ENCODE measurements at places on chromosomes 4 and X. TPM values are rescaled to one million over a fixed set of nuclear protein-coding genes. Genes with fewer than 3 reads are reported as not detected.
A peak's percentile ranks its signal among the peaks of the same experiment; 100 is the strongest.

The TXK gene
- 0.18 TPM for polyA plus RNA-seq

The MAOB gene
- polyA plus RNA-seq: 0.98 TPM

The COL25A1 gene
- 6.4 TPM for polyA plus RNA-seq

The EGFL6 gene
- polyA plus RNA-seq: 88.1 TPM

The AMOT gene
- polyA plus RNA-seq: 30.6 TPM

The NR3C2 gene
- polyA plus RNA-seq: 9.2 TPM

GRCh38 chr4:172982151-172982590 is 186.4 kb upstream of the GALNT7 start:
- DNase-seq: no peak

DNA sequence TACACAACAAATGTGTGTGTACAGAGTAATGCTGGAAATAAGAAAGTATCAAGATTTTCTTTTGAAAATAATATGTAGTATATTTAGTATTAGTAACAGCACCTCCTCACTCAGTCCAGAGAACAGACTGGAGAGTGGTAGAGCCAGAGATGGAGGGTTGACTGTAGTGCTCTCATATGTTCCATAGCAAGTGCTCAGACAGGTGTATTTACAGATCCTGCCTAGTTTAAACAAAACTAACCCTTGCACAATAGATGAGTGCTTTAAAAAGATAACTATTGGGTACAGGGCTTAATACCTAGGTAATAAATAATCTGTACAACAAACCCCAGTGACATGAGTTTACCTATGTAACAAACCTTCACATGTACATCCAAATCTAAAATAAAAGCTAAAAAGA is 381.0 kb upstream of the EMCN start:
- no peak for DNase-seq

DNA sequence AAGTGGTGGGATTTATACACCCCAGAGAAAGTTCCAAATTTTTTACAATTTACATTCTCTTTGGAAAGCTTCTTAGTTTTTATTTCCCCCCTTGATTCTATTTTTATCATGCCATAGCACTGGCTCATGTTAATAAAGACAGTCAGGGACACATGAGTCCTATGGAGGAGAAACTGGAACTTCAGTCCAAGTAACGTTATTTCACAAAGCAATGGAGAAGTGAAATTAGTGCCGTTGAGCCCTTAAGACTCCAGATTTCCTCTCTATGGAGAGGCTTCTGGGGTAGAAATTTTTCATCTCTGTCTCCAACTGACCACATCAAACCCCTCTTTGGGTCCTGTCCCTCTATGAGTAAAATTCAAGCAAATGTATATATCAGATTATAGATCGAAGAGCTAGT is 12.8 kb upstream of the TASL start:
- peak; percentile 40 for DNase-seq

GRCh38 chr4:159899596-159899995 is 796.7 kb downstream of the RAPGEF2 start:
- DNase-seq: no peak

DNA sequence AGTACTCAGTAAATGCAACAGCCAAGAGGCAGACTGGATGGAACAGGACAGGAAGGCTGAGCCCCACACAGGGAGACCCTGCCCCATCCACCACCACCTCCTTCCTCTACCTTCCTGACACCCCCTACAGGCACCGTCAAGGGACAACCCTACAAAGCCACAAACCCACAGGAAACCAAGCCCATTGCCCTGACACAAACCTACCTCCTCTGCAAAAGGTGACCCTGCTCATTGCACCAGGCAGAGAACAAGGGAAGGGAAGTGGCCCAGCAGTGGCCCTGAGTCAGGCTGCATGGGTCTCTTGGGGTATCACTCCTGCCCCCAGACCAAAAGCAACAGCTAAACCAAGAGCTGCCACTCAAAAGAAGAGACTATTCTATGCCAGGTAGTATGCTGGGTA is 21.0 kb downstream of the JAKMIP1 start:
- no peak for DNase-seq

DNA sequence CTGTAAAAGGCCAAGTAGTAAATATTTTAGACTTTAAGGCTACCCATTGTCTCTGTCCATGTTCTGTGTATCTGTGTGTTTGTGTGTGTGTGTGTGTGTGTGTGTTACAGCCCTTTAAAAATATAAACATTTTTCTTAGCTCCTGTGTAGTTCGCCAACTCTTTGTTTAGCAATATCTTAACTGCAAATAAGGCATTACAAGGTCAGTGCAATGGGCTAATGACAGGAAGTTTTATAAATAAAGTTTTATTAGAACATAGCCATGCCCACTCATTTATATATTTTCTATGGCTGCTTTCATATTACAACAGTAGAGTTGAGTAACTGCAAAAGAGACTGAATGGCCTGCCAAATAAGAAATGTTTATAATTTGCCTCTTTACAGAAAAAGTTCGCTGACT is 5.9 kb upstream of the SLC7A11 start:
- DNase-seq: no peak

DNA sequence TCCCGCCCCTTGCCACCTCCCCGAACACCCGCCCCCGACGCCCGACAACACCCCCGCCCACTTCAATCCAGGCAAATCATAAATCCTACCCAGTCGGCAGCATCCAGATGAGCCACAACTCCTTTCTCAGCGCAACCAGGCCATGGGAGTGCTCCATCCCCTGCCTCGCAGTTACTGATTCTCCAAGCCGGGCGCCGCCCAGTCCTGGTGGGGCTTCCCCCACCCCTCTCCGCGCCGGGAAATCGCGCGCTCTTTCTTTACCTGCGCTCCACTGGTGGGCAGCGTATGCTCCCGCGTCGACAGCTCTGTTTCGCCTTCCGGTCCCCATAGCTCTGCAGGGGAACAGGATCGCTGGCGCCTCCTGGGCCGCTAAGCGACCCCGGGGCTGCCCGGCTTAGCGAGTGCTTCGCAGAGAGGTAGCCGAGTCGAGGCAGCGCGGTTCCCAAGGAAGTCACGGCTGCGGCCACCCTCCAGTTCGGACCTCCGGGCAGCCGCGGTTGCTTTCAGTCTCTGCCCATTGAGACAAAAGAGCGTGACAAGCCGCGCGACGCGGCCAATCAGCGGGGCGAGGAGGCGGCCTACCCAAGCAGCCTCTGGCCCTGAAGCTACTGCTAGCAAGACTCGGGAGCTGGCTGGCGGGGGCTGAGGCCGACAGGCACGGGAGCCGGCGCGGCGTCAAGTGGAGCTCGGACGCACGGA is 43.7 kb upstream of the TMSB15B start:
- peak; percentile 76 for DNase-seq

- DNase-seq: no peak
Observed at GRCh38 chrX:95629737-95630136, 1054.9 kb upstream of the DIAPH2 start.

- peak; percentile 100 for DNase-seq
Observed at GRCh38 chrX:318739-319578, at the start of gene GTPBP6. GTPBP6 (minus strand) TSS chrX:318796; CDS start chrX:318787, 9 bp downstream.
